Epithelial cell of esophagus (primary cell): ENCODE measurements at places on chromosomes 4 and X.

DNA sequence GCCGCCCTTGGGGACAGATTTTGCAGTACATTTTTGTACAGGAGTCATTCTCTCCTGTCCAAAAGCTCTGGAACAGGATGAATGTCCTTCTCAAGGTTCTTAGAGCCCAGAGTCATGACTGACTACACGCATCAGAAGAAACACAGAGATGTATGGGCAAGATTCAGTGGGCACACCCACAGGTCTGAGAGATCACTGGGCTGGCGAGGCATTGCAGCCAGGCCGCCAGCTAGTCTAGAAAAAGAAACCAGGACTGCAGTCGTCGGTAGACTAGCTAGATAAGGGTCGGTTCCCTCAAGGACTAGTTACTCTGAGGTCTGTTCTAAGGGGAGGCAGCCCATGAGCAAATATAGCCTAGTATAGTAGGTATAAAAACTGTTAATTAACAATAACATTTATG, 19.8 kb downstream of the GBA3 start:
- DNase-seq = no peak

GRCh38 chr4:188171551-188171950, 32.3 kb downstream of the TRIML1 start:
- peak; percentile 69 for DNase-seq

- DNase-seq = peak; percentile 77
Observed at GRCh38 chr4:164508771-164509170, 245.2 kb upstream of the SMIM31 start.

DNA sequence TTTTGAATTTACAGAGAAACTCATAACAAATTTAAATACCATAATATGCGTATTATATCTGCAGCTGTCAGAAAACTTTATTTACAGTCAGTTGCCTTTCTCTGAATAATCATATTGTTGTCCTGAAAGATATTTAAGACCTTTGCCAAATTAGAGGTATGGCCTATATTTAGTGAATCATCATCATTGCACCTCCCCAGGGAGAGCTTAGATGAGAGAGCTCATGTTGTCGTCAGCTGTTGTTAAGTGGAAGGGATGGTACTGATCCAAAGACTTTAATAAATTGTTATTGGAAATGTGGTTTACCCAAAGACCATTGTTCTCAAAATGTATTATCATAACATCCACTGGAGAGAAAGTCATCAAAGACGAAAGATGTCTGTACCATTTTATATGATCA, 128.6 kb downstream of the HTR2C start:
- no peak for DNase-seq

DNA sequence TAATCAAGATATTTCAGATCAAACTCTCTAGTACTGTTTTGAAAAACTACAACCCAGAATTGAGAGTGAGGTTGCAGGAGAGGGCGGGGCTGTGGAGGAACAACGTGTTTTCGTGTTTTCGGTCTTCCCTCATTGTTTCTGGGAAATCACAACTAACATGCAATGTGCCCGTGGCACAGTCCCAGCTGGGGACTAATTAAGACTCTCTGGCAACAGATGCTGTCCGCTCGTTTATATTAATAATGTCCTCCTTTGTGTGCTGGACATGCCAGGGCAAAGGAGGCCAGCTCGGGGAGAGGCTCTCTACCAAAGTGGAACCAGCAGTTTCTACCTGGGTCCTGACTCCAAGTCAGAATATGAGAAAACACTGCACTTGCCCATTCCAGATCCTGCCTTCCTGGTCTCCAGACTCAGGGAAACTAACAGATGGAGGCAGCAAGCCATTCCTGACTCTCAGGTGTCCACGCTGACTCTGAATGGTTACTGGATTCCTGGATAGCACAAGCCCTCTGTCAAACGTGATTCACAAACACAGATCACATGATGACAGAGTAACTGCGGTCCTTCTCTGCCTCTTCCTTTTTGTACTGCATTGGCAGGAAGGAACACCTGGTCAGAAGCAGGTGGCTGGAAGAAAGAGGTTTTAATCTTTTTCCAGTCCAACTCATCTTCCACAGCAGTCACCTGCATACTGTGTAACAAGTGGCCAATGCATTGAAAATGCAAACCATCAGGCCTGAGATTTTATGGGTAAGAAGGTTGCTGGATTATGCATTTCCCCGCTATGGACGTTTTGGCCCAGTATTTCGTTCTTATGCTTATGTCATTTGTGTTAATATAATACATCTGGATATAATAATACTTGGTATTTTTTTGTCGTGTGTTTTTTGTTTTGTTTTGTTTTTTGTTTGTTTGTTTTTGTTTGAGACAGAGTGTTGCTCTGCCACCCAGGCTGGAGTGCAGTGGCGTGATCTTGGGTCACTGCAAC, 65.0 kb downstream of the COQ2 start:
- peak; percentile 84 for DNase-seq
